Stimulated activated CD8-positive, alpha-beta memory T cell treated with anti-CD3 and anti-CD28 coated beads, Interleukin-4, amount 100 ng/mL, for 48 hours (primary cell): ENCODE measurements at places on chromosomes 16 and 17.

GRCh38 chr16:8923199-8923598, 40.5 kb downstream of the USP7 start:
- DNase-seq = no peak

- no peak for DNase-seq
Measured at GRCh38 chr17:40510328-40510648, 8.9 kb upstream of the TNS4 start.

- DNase-seq = no peak
Measured at GRCh38 chr16:17203424-17203823, 267.3 kb downstream of the XYLT1 start.

DNA sequence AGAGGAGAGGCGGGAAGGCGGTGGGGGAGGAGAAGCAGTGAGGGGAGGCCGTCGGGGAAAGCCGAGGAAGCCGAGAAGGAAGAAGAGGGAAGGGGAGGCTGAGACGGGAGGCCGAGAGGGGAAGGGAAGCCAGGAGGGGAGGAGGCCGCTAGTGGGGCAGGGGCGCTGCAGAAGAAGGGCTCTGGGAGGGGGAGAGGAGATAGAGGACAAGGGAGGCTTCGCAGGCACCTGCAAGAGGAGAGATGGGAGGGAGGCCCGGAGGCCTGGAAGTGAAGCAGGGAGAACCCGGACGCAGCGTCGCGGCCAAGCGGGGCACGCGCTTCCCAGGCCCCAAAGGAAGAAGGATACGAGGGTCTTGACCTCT, 2.3 kb downstream of the C17orf58 start:
- DNase-seq = no peak

GRCh38 chr16:85308611-85309540, 196.6 kb upstream of the CIBAR2 start:
- DNase-seq = no peak

DNA sequence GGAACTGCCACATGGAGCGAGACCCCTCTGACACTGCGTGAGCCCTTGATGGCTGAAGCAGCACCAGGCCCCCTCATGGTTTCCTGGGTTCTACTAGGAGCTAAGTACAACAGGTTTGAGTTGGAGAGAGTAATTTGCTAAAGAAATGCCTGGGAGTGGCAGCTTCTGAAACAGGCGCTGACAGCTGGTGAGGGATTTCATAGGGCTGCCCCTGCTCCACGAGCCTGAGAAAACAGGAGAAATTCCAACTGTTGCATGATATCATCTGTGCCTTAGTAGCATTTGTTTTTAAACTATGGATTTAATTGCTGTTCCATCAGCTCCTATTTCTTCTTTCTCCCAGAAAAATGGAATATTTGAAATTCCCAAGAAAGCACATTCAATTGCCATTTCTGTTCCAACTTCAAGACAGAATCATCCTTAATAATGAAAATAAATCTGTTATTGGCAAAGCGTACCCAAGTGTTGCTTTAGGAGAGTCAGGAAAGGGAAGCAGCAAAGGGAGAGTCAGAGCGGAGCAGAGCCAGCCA, 78.8 kb upstream of the ANKFN1 start:
- DNase-seq = no peak

DNA sequence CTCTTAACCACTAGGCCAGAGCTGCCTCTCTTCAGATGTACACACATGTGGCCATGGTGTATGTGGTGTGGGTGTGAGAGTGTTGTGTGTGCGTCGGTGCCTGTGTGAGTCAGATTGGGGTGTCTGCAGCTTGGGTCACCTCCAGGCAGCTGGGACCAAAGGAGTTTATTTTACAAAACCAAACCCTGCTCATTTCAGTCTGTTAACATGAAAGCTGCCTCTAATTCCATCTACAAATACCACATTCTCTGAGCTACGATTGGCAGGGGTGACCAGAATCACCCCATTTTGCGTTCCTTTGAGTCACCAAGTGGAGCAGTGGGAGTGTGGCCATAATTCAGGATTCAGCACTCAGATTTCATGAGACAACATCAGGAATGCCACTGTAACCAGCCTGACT, 105.3 kb downstream of the IRX5 start:
- no peak for DNase-seq

- DNase-seq = no peak
Measured at GRCh38 chr16:68259007-68259825, 5.1 kb upstream of the SLC7A6 start.

GRCh38 chr17:77959126-77959925, 823 bp downstream of the TNRC6C start:
- peak; percentile 54 for DNase-seq

GRCh38 chr17:38908676-38909181, 16.7 kb upstream of the LASP1NB start:
- DNase-seq = no peak

DNA sequence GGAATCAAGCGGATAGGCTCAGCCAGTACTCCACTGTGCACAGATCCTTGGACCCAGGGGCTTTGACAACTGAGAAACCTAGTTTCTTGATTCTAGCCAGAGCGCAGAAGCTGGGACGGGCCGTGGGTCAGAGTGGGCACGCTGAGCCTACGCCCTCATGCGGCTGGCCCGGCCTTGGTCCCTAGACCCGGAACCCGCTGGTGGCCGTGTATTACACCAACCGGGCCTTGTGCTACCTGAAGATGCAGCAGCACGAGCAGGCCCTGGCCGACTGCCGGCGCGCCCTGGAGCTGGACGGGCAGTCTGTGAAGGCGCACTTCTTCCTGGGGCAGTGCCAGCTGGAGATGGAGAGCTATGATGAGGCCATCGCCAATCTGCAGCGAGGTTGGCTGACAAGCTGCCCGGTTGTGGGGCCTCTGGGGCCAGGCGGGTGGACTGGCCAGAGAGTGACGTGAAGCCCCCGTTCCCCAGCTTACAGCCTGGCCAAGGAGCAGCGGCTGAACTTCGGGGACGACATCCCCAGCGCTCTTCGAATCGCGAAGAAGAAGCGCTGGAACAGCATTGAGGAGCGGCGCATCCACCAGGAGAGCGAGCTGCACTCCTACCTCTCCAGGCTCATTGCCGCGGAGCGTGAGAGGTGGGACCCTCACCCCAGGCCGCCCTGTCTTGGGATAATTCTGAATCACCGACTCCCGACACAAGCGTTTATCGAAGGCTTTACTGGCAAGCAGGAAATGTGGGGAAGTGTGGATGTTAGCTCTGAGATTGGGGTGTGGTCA, 946 bp downstream of the STUB1 start:
- DNase-seq = peak; percentile 47

DNA sequence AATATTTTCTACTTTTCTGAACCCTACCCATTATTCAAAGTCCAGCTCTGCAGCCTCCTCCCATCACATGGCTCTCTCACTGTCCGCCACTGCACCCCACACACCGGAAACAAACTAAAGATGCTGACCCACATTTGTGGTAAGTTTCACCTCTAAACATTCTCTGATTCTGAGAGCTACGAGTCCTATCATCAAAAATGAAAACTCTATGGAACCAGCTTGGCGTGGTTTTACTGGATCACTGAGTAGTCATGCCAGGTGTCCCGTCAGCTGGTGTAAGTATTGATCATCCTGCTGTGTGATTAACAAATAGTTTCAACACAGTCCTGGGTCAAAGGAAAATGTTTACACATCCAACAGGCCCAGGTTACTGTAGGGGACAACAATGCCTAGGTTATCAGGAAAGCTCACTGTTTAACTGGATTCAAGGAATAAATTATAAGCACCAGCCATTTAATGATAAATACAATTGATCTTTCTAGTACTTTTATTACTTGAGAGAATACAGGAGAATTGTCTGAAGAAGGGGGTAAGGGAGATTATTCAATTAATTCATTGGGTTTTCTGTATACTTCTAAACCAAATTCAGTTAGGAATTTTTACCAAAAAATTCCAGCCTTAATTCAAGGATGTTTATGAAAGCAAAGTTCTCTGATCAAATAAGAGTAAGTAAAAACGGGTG, 33.9 kb downstream of the CYTH1 start:
- peak; percentile 65 for DNase-seq

GRCh38 chr16:3654249-3654991, at the start of gene DNASE1:
Gene DNASE1 (plus strand): TSS chr16:3654691. CDS start chr16:3655374, 683 bp downstream.
- DNase-seq = peak; percentile 76

DNA sequence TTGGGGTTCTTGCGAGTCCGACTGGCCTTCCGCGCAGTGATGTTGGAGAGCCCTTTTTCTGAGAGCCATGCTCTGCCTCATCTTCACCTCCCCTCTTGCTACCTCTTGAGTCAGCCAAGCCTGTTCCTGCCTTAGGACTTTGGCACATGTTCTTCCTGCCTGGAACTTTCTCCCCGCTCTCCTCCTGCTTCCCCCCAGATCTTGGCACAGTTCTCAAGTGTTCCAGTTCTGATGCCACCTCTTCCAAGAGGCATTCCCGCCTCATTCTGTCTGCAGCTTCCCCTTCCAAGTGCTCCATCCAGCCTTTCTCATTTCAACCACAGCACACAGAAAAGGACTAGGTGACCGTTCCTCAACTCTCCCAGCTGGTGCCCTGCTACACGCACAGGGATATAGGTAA, 7.7 kb downstream of the AKAP1 start:
- no peak for DNase-seq

DNA sequence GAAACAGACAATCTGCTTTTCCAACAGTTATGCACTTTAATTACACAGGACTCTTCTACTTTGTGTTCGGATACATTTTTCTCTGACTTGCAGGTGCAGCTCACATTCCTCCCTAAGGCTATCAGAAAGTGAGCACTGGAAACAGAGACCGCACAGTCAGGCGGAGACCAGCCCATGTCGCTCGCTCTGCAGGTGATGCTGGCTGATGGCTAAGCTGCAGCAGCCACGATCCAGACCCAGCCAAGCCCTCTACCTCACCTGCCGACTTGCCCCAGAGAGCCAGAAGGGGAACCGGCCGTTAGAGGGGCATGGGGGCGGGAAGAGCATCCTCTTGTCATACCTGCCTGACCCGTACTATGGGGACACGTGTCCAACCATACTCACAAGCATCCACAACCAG, 33.8 kb downstream of the MAP1LC3B start:
- no peak for DNase-seq

GRCh38 chr16:29729116-29729521, 16.7 kb downstream of the C16orf54 start:
- DNase-seq = no peak

GRCh38 chr16:16096121-16096857, 127.0 kb downstream of the ABCC6 start:
- DNase-seq = no peak

DNA sequence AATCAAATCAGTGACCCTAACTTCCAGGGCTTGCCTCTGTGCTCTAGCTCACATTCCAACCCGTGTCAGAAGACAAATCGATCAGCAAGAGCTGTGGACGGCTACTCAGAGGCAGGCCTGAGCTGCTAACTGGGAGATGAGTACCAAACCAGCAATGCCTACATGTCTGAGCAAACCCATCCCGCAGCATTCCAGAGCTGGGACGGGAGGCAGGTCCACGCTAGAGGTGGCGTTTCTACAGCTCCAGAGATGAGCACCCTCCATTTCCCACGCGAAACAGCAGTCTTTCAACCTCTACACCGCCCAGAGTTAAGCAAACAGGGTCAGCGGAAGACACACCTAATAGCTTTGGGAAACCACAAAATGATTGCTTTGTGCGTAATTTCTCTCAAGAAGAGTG, 6.5 kb downstream of the NXN start:
- DNase-seq = no peak

DNA sequence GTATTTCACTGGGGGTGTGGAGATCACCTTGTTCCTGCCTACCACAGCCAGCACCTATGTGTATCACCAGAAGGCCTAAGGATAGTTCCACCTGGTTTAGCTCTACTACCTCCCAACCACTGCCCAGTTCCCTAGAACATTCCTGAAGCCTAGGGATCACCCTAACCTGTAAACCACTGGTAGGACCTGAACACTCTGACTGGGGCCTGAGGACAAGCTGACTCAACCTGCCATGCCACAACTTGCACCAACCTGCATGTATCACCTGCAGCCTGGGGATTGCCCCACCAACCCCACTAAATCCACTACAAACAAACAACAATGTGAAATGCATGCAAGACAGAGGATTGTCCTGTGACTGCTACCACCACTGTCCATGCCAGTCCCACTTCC, 128.1 kb downstream of the KIF2B start:
- DNase-seq = no peak

DNA sequence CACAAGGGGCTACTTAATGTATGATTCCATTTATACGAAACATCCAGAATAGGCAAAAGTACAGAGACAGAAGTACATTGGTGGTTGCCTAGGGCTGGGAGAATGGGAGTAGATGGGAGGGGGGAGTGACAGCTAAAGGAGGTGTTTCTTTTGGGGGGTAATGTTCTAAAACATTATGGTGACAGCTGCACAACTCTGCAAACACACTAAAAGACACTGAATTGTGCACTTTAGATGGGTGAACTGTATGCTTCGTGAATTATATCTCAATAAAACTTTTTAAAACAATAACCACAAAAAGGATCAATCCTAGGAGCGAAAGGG, 661 bp downstream of the LYRM9 start:
- no peak for DNase-seq

DNA sequence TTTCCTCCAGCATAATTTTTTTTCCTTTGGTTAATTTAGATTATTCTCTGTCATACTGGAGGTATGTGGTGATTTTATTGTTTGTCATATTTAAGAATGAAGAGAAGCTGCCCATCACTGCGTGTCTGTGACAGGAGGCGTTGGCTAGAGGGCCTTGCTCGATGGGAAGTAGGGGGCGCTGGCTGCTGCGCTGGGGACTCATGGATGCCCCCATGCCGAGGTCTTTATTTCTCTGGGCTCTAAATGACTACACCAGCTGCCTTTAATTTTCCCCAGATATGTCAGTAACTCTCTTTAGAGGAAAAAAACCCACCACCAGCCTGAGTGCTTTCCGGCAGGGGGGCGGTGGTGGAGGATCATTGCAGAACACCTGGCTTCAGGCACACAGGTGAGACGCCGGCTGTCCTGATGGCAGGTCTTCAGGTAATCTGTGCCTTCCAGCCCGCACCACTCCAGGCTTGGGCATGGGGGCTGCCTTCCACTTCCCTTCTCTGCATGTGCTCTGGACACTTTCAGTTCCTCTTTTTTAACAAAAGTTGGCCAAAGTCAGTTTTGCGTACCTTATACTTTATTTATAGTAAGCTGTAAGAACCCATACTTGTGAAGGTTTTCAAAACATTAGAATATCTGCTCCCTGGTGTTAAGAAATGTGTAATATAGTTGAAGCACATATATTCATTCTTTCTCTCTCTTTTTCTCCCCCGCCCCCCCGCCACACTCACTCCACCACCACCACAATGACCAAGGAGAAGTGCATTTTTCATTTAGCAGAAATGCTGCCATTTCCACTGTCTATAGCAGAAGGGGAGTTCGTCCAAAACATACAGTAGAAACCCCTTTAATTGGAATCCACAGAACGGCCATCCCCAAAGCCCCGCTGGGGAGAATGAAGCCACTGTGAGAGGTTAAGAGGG, 192.7 kb downstream of the RPTOR start:
- DNase-seq = no peak

- DNase-seq = no peak
Measured at GRCh38 chr16:11896486-11897176, 19.1 kb downstream of the GSPT1 start.
